Nucleus accumbens (tissue), 56 donors: ENCODE measurements at places on chromosomes 6 and 20.

GRCh38 chr20:36153736-36154699 lies 522 bp upstream of the EPB41L1 start:
- DNase-seq, result peak; percentile 85

DNA sequence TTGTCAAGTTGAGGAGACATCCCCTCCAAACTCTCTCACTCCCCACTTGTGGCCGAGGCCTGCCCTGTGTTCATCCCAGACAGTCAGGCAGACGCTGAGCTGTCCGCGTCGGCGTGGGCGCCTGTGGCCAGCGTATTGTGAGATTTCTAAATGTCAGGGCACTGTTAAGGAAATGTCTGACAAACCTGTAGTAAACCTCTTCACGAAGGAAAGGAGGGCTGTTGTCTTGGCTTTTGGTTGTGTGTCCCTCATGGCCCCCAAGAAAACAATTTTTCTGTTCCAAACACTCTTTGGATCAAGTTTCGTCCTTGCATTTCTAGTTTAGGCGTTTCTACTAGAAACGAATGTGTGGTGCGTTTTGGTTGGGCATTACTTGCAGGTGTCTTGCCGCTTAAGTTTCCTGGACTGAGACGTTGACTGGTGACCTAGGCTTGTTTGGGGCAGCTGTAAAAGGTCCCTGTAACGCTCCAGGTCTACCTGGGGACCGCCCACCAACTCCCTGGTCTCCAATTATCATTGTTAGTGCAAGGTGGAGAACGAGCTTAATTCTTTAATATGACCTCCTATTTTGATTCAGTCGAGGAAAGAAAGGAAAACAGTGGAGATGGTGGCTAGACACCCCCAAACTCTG lies 8.7 kb upstream of the POU3F2 start:
- DNase-seq, result no peak

GRCh38 chr20:16313917-16314316 lies 259.3 kb downstream of the KIF16B start:
- no peak for DNase-seq

- no peak for DNase-seq
Observed at GRCh38 chr6:63713332-63713731, 77.7 kb downstream of the PHF3 start.

- no peak for DNase-seq
Observed at GRCh38 chr20:3133155-3133554, 26.5 kb downstream of the FASTKD5 start.

- DNase-seq, result no peak
Observed at GRCh38 chr6:138688580-138688979, 85.0 kb upstream of the CCDC28A start.
